ENCODE measurements at places on chromosomes 3 and 15. TPM values are rescaled to one million over a fixed set of nuclear protein-coding genes. Genes with fewer than 3 reads are reported as not detected.
A peak's percentile ranks its signal among the peaks of the same experiment; 100 is the strongest.

DNA sequence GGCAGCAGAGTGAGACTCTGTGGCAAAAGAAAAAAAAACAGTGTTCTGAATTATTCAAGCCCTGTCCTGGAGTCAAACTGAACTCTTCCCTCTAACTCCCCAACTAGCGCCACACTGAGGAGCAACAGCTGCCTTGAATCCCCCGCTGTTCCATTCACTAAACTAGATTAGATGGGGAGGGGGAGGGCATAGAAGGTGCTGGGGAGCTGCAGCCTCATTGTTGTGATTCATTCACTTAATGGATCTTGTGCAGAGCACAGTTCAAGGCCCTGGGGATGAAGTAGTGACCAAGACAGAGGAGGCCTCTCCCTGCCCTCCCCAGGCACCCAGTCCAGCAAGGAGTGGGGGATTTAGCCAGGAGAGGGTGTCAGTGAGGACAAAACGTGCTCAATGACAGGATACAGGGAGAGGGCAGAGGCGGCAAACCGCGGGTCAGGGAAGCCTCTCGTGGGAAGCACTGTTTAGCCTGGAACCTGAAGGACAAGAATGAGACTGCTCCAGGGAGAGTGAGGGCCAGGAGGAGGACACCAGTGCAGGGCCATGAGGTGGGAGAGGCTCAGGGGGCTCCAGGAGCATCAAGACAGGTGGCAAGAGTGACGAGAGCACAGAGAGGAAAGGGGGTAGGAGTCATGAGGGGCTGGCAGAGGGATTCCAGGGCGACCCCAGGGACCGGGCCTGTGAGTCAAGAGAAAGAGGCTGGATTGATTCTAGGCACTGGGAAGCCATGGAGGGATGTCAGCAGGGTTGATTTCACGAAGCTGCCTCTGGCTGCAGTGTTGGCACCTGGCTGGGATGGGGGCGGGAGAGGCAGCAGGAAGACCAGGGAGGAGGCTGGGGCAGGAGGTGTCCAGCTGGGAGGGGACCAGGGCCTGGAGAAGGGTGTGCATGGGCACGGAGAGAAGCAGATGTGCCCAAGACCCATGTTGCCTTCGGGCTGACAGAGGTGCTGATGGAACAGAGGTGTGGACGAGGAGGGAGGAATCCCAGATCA lies 31.4 kb downstream of the ALS2CL start:
- H3K4me3 ChIP-seq, result no peak overlapping the region
- H3K27me3 ChIP-seq, result no peaks in the 10 kb centered on the region
- peaks cover 25% of the 10 kb centered on the region for H3K4me1 ChIP-seq
- DNase-seq, result peak; percentile 39
- H3K27ac ChIP-seq, result no peak overlapping the region
- no peaks in the 10 kb centered on the region for H3K36me3 ChIP-seq

DNA sequence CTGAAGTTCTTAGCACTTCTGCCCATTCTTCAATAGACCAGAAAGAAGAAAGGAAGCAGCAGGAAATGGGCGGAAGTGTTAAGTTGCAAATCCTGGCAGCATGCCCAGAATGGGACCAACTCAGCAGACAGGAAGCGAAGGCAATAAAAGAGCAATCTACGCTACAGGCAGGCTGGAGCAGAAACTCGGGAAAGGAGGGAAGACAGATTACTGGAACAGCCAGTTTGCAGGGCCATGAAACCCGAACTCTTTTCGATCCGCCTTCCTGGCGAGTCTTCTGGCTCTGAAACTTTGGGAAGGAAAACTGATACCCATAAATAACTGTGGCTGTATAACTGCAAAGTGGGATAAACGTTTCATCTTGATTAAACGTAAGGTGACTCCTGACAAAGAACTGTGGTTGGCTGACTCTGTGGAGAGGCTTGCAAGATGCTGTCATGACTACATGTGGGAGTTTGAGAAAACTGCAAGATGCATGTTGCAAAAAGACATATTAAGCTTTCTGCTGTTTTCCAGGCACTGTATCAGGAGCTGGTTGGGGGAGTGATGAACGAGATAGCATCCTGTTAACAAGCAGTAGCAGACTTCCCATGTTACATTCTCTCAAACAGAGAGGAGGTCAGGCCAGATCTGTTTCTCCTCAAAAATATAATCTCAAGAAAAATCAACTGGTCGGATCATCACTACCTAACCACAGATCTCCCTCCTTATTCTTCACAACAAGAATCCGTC lies 67.8 kb downstream of the FMN1 start:
- H3K27me3 ChIP-seq, result no peaks in the 10 kb centered on the region
- H3K27ac ChIP-seq, result no peak overlapping the region
- DNase-seq, result peak; percentile 78
- H3K36me3 ChIP-seq, result no peaks in the 10 kb centered on the region
- no peaks in the 10 kb centered on the region for H3K4me1 ChIP-seq
- H3K4me3 ChIP-seq, result no peak overlapping the region

GRCh38 chr3:101677436-101678286 lies 729 bp upstream of the ZBTB11 start:
- H3K36me3 ChIP-seq, result peaks cover 30% of the 10 kb centered on the region
- H3K4me1 ChIP-seq, result peaks cover 11% of the 10 kb centered on the region
- DNase-seq, result no peak
- H3K4me3 ChIP-seq, result peak overlapping the region; percentile 96
- H3K27me3 ChIP-seq, result no peaks in the 10 kb centered on the region

DNA sequence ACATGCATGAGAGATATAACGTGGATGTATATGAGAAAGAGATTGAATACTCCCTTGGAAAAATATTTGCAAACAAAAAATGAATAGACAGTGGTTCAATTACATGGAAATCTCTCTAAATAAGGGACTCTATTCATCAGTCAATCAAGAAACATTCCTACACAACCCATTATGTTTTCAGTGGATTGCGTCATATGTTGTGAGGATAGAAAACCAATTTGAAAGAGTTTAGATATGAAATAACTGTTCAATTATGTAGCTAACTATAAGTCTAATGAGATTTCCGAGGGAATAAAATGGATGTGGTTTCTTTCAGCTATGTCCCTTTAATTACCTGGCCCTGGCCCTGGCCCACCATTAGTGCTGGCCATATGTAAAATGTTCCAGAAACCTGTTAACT lies 86.7 kb upstream of the TMCO5A start:
- H3K4me1 ChIP-seq, result no peaks in the 10 kb centered on the region
- H3K27ac ChIP-seq, result no peak overlapping the region
- H3K36me3 ChIP-seq, result no peaks in the 10 kb centered on the region

DNA sequence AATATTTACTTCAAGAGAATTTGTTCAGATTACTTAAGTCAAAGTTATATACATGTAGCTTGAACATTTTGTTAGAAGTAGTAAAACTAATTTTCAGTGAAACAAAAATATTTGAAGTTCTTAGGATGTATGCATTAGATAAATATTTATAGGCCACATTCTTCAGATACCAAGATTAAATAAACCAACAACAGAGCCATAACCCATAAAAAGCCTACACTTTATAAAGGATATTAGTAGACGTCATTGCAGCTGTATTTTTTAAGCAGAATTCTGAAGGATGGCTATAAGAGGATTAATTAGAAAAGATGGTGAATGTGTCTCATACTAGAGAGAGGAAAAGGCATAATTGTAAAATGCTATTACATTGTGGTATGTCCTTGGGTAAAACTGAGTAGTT lies 449.7 kb upstream of the ALCAM start:
- no peaks in the 10 kb centered on the region for H3K27me3 ChIP-seq
- no peaks in the 10 kb centered on the region for H3K36me3 ChIP-seq
- H3K4me1 ChIP-seq, result no peaks in the 10 kb centered on the region

DNA sequence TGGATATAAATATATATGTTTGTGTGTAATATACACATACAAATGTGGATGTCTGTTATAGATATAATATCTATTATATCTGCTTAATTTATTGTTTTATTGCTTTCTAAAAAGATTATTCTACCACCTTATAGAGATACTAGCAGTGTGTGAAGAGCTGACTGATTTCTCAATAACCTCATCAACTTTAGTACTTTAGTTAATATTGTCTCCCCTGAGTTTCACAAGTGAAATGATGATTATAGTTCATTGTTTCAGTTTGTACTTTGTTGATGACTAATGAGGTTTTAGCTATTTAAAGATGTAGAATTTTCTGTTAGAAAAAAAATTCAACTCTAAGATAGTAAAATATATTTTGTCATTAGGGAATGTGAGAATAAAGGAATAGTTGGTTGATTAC lies 11.4 kb downstream of the RSRC1 start:
- H3K36me3 ChIP-seq, result peaks cover 43% of the 10 kb centered on the region
- no peak for DNase-seq
- H3K27ac ChIP-seq, result no peak overlapping the region
- no peaks in the 10 kb centered on the region for H3K4me1 ChIP-seq
- no peak overlapping the region for H3K4me3 ChIP-seq

GRCh38 chr3:182713743-182714517 lies 79.4 kb upstream of the ATP11B start:
- H3K27me3 ChIP-seq, result no peaks in the 10 kb centered on the region
- H3K27ac ChIP-seq, result no peak overlapping the region
- no peak overlapping the region for H3K4me3 ChIP-seq
- H3K4me1 ChIP-seq, result no peaks in the 10 kb centered on the region
- DNase-seq, result no peak

GRCh38 chr15:68587769-68588385 lies 9.1 kb downstream of the CORO2B start:
- no peak for DNase-seq
- peak overlapping the region; percentile 33 for H3K27ac ChIP-seq
- H3K27me3 ChIP-seq, result no peaks in the 10 kb centered on the region
- peaks cover 14% of the 10 kb centered on the region for H3K4me1 ChIP-seq
- H3K36me3 ChIP-seq, result no peaks in the 10 kb centered on the region

DNA sequence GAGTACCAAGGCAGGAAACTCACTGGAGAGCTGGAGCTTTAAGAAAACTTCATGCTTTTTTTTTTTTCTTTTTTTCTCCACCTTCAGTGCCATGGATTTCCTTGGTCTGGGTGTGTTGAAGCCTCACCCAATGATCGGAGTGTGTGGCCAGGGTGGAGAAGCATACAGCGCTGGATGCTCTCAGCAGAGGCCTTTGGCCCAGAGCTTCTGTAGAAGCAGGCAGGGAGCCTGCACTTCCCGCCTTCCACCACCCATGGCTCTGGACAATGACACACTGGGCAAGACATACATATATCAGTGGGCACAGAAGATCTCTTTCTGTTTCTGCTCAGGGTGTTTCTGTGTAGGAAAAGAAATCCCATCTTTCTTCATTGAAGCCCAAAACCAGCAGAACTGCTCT lies 55.8 kb upstream of the ACAD9 start:
- H3K4me3 ChIP-seq, result no peak overlapping the region
- H3K27ac ChIP-seq, result no peak overlapping the region
- H3K36me3 ChIP-seq, result no peaks in the 10 kb centered on the region
- H3K27me3 ChIP-seq, result no peaks in the 10 kb centered on the region
- DNase-seq, result no peak

GRCh38 chr3:11475324-11475723 lies 168.4 kb downstream of the VGLL4 start:
- H3K36me3 ChIP-seq, result no peaks in the 10 kb centered on the region
- H3K27me3 ChIP-seq, result no peaks in the 10 kb centered on the region
- no peak overlapping the region for H3K27ac ChIP-seq
- no peak overlapping the region for H3K4me3 ChIP-seq

GRCh38 chr3:157166561-157166960 lies 6.6 kb upstream of the CCNL1 start:
- H3K27me3 ChIP-seq, result no peaks in the 10 kb centered on the region
- H3K4me3 ChIP-seq, result no peak overlapping the region
- H3K36me3 ChIP-seq, result no peaks in the 10 kb centered on the region
- H3K27ac ChIP-seq, result no peak overlapping the region

DNA sequence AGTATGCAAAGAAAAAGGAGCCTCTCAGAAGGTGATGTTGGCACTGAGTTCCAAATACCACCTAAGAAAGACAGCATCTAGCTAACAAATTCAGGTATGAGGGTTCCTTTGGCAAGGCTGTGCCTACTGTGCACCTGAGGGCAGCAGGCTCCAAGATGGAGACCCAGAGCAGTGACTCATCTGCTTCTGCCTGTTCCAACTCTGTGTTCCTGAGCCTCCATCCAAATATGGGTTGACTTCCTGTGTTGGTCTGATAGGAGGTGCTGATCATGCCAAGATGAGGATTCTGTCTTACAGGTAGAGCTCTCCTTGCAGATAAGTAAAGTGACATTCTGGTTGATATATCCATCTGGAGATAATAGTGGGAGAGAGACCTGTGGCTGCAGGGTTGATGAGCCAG lies 26.0 kb downstream of the SV2B start:
- no peaks in the 10 kb centered on the region for H3K4me1 ChIP-seq
- no peak overlapping the region for H3K27ac ChIP-seq
- H3K27me3 ChIP-seq, result no peaks in the 10 kb centered on the region
- no peak for DNase-seq
- H3K36me3 ChIP-seq, result no peaks in the 10 kb centered on the region

DNA sequence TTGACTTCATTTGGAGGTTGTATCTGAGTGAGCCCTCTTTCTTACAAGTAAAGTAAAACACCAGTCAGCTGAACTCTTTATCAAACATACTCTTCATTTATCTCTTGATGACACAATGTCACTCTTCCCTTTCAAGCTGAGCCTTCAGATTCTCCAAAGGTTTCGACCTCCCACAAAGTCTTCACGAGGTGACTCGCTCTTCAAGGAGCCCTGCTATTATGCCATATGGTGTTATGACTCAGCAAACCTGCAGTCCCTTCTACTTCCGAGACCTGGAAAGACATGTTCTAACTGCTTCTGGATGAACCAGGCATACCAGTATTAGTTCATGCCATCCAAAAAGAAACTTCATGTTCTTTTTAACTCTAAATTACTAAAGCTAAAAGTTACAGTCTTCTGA lies 23.1 kb downstream of the AADAC start:
- no peak overlapping the region for H3K27ac ChIP-seq
- H3K4me1 ChIP-seq, result peaks cover 9% of the 10 kb centered on the region
- no peak overlapping the region for H3K4me3 ChIP-seq
- no peaks in the 10 kb centered on the region for H3K36me3 ChIP-seq
- no peak for DNase-seq

DNA sequence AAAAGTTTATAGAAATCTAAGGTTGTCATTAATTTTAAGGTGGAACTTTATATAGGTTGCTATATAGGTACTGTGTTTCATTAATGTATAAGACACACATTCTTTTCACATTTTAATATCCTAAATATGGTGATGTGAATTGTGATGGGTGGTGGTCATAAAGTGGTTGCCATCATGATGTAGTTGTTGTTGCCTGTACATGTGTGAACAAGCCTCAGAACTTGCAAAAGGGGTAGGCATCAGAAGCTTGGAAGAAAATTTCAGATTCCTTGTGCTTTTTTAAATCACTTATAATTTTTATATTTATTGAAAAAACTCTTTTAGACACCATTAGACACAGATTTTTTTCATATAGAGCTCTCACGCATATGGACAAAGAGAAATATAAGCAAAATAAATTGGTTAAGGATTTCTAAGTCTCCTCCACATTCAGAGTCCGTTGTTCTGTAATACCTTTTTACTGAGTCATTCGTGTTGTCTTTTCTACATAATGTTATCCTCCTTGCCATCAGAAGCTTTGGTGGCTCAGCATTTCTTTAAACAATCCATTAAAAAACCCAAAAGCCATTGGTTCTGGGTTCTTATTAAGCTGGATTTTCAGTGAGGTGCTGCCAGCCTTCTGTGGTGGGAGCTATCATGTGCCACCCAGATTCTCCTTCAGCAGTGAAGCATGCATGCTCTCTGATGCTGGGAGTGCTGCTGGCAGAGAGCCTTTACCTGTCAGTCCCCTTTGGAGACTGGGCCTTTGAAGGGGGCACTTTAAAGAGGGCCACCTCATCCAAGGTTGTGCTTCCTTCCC lies 140.4 kb upstream of the GALNT15 start:
- no peak for DNase-seq
- no peaks in the 10 kb centered on the region for H3K27me3 ChIP-seq
- no peaks in the 10 kb centered on the region for H3K4me1 ChIP-seq
- no peak overlapping the region for H3K4me3 ChIP-seq

CKMT1B gene
- 153 TPM for polyA plus RNA-seq

ZNF662 gene
- polyA plus RNA-seq, result 2.4 TPM

SERPINI2 gene
- polyA plus RNA-seq, result not detected

CADM2 gene
- 1.6 TPM for polyA plus RNA-seq

FGF7 gene
- polyA plus RNA-seq, result 5.1 TPM

AGBL1 gene
- polyA plus RNA-seq, result not detected

FEZF2 gene
- polyA plus RNA-seq, result not detected

HYAL1 gene
- 9.5 TPM for polyA plus RNA-seq

ADGRG7 gene
- 7.4 TPM for polyA plus RNA-seq

KLHL24 gene
- polyA plus RNA-seq, result 11.0 TPM
